Omental fat pad (tissue), 4 donors: ENCODE measurements at places on chromosomes 11 and 22. TPM values are rescaled to one million over a fixed set of nuclear protein-coding genes. Genes with fewer than 3 reads are reported as not detected.

DNA sequence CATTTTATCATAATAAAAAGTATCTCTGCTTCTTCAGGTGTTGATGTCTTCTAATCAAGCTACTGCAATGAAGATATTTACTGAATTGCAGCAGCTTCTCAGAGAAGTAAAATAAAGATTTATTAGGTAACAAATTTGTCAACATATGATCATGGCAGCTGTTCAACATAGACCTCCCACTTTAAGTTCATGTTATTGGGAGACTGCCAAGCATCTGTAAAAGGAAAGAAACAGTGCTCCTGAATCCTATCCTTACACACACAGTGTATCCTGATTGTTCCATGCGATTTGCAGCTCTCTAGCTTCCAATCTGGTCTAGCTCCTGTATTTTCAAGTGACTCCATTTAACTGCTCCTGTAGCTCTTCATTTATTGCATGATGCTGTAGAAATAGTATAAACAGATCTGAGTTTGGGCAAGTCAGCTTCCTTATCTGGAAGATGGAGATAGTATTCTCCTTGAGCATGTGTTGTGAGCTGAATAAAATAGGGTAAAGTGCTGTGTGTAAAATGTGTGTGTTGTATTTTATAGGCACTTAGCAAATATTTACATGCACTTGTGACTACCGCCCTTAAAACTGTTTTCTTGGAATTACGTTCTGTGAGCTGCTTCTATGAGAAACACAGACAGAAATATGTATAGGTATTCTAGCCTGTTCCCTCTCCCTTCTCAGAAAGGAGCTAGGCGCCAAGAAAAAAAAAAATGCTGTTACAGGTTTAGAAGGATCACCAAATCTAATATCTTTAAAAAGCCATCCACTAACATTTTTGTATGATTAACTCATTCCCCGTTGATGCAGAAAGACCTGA lies 290.6 kb downstream of the JRKL start:
- no peak for DNase-seq

Gene DLG2
- total RNA-seq = 13.2 TPM

Gene APOA5
- total RNA-seq = not detected

Gene VPREB1
- total RNA-seq = not detected

DNA sequence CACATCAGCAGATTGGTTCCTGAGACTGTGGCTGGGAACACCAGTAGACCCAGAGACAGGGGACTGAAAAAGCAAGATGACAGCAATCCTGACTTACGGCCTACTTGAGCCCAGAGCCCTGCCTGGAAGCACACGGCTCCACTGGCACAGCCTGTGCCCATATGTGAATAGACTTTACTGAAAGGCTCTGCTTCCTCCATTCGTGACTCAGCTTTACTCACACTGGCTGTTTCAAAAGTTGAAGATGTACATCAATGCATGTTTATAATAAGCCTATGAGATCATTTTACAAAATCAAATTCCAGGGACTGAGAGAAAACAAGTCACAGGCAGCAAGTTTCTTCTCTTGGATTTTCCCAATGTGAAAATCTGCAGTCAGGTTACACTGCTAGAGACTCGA lies 134.6 kb upstream of the TEAD1 start:
- DNase-seq = no peak

DNA sequence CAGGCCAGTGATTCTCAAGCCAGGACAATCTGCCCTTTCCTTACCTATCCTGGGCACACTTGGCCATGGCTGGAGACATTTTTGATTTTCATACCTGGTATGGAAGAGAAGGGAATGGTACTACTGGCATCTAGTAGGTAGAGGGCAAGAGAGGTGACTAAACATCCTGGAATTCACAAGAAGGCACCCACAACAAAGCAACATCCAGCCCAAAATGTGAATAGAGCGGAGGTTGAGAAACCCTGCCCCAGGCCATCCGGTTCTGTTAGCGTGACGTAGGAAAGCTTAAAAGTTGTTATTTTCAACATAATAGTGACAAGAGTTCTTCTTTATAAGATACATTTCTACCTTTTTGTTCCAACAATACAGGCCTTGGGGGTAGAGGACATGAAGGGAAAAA lies 114.9 kb upstream of the ALX4 start:
- DNase-seq = no peak

Gene GPHA2
- total RNA-seq = not detected

GRCh38 chr22:44575381-44576268 lies 77.6 kb upstream of the RTL6 start:
- no peak for DNase-seq

DNA sequence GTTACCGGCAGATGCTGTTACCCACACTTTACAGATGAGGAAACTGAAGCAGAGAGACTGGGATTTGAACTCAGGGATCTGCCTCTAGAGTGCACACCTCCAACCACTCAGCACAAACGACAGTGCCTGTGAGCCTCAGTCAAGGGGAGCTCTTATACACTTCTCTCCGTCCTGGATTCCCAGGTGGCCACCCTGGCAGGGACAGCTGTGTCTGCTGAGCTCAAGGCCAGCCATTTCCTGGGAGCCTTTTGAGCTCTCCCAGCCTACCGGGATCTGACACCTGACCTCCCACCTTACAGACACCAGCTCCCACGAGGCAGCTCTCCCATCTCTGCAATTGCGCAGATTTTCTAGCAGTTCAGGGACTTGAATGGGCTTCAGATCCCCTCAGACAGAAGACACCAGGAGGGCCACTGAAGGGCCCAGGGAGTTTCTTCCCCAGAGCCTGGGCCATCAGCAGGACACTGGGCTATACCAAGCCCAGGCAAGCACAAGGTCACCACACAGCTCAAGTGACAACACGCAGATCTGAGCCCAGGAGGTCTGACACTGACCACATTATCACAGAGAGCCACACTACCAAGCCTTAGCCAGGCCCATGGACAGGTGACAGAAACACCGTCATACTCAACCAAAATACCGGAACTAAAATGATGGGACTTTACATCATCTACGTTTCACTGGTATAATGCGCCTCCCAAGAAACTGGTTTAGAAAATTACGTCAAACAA lies 17.1 kb downstream of the PDGFB start:
- no peak for DNase-seq

Gene TRIM48
- total RNA-seq = not detected

GRCh38 chr11:60098508-60098907 lies 10.0 kb downstream of the MS4A2 start:
- DNase-seq = no peak

DNA sequence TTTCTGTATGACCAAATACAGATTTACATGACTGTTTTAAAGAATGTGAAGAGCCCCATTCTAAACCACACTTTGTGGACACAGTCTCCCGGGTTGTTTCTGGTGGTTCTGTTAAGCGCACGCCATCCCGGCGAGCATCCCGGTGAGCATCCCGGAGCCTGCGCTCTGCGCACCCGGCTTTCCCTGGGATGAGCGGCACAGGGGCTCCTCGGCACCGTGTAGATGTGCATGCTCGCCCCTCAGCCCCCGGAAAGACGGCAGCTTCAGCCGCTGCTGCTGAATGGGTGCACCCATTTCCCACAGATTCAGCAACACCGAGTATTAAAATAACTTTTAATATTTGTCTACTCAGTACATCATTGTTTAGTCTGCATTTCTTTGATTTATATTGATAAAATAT lies 36.0 kb downstream of the GLB1L2 start:
- no peak for DNase-seq

DNA sequence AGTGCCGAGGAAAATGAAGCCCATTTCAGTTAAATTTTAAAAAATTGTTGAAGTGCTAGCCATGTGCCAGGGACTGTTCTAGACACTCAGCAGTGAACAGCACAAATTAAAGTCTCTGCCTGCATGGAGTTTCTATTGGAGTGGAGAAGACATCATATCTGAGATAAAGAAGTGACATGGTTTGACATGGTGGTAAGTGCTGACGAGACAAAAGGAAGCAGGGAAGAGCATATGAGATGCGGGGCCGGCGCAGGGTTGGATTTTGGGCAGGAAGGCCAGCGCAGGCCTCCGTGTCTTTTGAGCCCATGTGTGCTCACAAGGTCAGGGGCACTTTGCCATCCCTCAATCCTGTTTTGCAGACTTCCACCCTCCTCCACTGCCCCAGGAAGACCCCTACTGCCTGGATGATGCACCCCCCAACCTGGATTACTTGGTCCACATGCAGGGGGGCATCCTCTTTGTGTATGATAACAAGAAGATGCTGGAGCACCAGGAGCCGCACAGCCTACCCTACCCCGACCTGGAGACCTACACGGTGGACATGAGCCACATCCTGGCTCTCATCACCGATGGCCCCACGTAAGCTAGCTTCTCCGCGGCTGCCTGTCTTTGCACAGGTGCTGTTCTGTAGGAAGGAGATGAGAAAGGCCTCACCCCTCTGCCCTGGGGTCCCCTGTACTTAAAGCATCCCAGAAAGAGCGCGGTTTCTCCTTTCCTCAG lies 29.6 kb downstream of the AMPD3 start:
- DNase-seq = peak; percentile 17
